NCI-H2081 treated with DMSO at 0.1 percent for 48 hours (cell line): ENCODE measurements at places on chromosomes 7 and 10.

DNA sequence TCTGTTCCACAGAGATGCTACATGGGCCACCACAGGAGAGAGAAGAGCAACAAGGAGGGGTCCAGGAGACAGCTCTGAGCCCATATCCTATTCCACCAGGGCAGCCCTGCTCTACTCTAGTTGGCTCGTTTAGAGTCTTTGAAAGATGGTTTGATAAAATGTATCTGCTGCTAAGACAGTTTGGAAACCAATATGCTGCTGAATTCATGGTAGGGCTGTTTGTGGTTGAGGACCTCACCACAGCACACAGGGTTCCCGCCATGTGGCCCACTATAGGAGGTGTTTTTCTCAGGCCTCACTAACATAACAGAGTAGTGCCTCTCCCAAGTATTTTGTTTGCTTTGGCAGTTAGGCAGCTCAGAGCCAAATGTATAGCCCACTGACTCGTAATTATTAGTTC is 35.8 kb upstream of the ZC3HAV1L start:
- no peak for DNase-seq

DNA sequence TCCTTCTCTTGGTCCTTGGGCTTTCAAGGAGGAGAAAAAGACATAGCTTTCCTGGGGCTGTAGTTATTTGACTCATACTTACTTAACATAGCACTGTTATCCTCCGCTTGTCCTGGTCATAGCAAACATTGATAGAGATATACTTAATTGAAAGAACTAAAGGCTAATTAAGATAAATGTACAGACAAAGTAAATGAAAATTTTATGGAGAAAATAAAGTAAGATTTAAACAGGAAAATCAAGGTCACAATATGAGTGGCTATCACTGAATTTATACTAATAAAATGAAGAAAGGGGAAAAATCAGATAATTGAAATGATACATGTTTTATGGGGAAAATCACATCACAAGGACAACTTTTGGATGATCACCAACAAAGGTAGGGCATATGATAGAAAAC is 849.7 kb downstream of the GRM8 start:
- no peak for DNase-seq

- no peak for DNase-seq
These were observed 1.5 kb upstream of the C1GALT1 start for GRCh38 chr7:7180725-7181449.

- no peak for DNase-seq
These were observed 128.0 kb downstream of the MAD1L1 start for GRCh38 chr7:2104716-2105115.

GRCh38 chr10:122450353-122450990 is 4.0 kb upstream of the ARMS2 start:
- DNase-seq: no peak

- no peak for DNase-seq
These were observed 88.7 kb downstream of the ADARB2 start for GRCh38 chr10:1648648-1649047.

DNA sequence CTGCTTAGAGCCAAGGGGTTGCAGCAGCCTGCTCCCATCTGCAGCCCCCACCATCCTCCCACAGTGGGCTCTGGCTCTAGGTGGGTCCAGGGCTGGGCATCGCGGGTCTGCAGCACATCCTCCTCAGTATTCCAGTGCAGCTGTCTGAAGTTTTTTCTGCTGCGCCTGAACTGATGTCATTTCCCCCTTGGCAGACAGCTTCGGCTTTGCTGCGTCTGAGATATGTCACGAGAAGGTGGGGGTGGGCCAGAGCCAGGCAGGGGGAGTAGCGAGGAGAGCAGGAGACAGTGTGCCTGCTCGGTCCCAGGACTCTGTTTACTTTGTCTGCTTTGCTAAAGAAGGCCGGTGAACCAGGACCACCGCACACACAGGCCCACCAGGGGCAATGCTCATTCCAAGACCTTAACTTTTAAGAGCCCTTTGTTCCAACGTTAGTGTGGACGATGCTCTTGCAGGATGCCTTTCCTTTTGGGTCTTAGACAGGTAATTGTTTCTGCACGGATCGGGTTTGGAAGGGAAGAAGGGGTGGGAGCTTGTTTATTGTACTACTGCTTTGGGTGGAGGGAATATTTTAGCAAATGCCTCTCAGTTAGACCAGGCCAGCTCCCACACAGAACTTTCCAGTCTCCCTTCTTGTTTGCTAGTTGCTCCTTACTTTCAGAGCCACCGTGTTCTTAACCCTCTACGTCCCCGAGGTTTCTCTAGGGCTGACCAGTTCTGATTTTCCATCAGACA is 32.4 kb downstream of the WBP1L start:
- DNase-seq: no peak

DNA sequence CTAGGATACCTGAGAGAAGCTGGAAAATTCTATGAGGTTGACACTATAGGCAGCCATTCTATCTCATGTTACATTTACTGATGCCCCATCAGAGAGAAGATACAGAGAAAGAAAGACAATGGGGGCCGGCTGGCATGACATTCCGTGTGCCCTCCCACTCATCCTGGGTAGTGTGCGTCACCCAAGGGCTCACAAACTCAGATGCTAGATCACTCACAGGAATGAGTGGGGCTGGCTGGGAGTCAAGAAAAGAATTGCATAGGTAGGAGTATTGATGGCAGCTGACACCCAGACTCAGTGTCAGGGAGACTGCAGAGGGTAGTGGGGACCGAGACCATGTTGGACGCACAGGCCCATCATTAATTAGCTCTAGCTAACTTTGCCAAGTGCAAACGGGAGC is 1113.5 kb upstream of the AUTS2 start:
- DNase-seq: no peak

GRCh38 chr7:157574120-157574825 is 237.5 kb downstream of the DNAJB6 start:
- no peak for DNase-seq

DNA sequence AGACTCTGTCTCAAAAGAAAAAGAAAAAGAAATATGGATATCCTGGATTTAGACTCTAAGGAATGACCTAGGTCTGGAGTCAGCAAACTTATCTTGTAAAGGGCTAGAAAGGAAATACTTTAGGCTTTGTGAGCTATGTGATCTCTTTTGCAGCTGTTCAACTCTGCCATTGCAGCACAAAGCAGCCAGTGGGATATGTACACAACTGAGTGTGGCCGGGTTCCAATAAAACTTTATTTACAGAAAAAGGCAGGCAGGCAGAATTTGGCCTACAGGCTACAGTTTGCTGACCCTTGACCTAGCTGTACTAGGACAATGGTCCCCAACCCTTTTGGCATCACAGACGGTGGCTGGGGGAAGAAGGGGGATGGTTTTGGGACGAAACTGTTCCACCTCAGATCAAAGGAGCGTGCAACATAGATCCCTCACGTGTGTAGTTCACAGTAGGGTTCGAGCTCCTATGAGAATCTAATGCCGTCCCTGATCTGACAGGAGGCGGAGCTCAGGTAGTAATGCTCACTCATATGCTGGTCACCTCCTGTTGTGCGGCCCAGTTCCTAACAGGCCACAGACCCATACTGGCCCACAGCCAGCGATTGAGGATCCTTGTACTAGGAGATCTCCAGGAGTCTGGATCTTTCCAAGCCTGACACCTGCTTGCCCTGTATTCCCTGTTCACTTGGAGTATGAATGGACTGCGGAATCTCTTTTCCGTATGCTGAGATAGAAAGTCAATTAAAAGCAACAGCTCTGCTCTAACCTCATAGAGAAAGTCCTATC is 63.0 kb downstream of the CUL1 start:
- no peak for DNase-seq

- DNase-seq: no peak
These were observed 93.3 kb upstream of the FZD8 start for GRCh38 chr10:35735412-35735811.

DNA sequence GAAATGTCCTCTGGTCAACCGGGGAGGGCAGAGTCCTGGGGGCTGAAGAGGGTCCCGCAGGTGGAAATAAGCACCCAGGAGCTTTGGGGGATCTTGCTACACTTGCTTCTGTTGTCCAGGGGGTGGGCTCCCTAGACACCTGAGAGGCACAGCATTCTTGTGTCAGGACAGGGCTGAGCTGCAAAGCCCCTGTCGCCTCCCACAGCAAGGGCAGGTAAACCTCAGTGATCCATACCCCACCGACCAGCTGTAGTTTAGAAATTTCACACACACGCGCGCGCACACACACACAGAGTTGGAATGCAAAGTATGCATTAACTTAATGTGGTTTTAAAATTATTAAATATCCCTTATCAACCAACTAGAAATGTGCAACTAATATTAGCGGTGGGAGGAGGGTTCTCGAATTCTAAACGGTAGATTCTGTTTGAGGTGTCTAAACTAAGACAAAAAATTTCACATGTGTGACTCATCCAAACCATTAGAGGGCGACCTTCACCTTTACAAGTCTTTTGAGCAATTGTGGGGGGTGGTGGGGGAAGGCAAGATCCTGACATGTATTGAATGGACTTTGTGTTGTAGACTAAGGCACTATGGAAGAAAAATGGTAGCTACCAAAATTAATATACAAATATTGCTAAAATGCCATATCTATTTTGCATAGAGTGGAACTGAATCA is 34.3 kb upstream of the PTF1A start:
- DNase-seq: no peak

- no peak for DNase-seq
These were observed 15.1 kb upstream of the VPS37D start for GRCh38 chr7:73652541-73652949.

DNA sequence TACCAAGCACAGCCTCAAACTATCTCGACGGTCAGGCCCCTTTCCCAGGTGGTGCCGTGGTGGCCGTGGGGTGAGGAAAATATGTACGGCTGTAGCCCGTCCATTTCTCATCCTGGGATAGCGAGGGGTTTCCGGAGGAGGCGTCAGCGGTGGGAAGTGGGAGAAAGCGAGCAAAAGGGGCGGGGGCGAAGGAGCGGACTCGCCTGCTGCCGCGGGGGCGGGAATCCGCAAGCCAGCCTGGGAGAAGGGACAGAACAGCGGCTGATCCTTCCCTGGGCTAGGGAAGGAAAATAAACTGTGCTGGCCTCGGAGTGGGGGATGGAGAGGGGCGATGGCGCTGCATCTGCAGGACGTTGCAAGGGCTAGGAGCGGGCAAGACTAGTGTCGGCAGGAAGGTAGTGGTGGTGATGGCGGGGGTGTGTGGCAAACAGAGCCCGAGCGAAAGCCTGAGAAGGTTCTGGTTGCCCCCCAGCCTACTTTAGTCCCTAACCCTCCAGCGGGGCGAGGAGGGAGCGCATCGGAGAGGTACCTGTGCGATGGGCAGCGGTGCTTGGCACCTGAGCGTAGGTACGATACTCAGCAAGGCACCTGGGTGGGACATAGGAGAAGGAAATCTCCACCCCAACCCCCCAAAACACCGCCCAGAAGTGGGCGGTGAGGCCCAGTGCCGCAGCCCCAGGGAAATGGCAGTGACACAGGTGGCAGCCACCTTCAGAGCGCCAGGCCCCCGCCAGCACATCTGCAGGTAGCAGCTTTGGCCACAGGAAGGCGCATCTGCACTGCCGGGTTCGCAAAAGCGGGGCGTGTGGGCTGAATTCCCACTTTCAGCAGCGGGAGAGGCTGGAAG is 49.9 kb upstream of the STEAP1B start:
- DNase-seq: no peak

DNA sequence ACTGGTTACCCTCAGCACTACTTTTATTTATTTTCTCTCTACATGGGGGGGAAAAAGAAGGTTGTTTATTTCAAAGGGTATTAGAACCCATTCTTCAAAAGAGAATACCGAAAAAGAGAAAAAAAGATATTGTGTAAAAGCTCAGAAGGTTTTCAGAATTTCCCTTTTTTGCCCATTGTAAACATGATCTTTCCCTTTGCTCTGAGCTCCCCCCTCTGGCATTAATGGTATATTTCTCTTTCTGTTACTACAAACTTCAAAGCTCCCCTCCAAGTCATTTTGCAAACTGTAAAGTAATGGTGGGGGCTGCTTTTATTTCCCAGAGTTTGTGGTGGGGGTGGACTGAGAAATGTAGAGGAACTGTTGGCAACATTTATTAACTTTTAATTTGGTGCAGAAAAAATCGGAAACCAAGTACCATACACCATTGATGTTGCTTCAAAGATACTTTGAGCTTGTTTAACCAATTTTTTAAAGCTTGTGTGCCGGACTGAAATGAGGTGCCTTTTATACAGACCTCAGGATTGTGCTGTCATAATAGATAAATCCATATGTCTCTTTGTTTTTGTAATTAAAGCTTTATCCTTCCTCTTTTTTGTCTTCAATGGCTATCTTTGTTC is 181.5 kb downstream of the EXOC4 start:
- DNase-seq: no peak

DNA sequence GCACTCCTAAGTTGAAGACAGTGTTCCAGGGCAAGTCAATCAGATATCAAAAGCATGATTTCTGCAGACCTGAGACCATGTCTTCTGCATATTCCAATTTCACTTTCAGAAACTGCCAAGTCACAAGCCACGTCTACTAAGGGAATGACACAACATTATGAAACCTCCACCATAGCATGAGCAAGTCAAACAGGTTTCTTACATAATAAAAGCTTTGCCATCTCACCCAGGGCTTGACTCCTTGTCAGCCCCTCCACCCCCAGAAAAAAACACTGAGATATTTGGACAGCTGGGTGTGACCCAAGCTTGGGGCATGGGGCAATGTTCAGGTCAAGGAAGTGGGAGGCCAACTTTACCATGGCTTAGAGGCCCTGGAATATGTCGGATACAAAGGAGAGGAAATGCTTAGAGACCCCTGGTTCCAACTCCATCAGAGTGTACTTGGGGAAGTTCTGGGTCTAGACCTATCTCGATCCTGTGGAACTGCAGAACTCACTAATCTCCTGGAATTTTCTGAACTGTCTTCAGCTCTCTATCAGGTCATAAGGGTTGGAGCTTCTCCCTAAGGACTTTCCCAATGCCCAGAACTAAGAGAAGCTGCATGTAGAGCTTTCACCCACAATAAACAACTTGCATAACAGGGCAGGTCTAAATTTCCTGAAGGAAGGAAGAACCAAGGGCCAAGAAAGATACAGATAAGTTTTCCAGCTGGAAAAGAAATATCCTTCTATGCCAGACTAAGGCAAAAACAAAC is 80.6 kb upstream of the NAMPT start:
- no peak for DNase-seq

DNA sequence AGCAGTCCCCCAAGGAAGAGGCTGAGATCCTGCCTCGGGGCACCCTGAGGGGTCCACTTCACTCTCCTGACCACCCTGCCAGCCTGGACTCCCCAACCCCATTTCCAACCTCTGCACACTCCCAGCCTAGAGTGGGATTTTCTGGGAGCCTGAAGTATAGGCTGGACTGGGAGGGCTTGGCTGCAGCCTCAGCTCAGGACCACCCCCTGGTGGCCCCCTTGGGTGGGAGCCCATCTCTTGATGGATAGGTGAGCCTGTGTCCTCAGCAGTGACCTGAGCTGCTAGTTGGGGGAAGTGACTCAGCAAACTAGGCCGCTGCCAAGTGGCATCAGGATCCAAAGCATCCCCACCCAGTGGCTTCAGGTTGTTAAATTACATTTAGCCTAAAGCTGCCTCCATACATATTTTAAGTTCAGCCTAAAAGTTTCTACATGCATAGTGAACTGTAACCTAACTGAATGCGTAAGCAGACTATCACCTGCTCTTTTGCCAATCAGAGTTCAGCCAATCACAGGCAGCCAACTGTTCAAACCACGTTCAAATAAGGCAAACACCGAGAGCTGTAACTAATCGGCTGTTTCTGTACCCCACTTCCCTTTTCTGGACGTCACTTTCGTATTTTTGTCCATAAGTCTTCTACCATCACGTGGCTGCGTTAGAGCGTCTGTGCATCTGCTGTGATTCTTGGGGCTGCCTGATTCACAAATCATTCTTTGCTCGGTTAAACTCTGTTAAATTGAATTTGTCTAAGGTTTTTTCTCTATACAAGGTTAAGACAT is 144.0 kb downstream of the PLPP4 start:
- no peak for DNase-seq
